ENCODE measurements at places on chromosomes 11 and 22.
A peak's percentile ranks its signal among the peaks of the same experiment; 100 is the strongest.

- DNase-seq: no peak
Observed at GRCh38 chr11:133166662-133167061, 365.6 kb downstream of the OPCML start.

- DNase-seq: no peak
Observed at GRCh38 chr11:45654231-45655011, 11.0 kb downstream of the CHST1 start.

DNA sequence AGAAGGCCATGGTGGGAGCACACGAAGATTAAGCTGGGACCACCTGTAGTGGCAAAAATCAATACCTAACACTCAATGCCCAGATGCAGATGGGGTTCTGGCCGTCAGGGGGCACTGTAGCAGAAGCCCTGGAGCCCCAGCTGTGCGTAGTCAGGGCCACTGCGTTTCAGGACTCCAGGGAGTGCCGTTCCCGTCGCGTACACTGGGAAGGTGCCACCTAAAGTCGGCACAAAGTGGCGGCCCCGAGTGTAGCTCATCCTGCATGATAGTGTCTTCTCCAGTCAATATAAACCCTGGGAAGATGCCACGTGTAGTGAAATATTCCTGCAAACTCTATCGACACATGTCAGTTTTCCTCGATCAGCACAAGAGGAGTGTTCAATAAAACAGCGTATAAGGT, 123.8 kb upstream of the NTM start:
- DNase-seq: no peak

GRCh38 chr11:32006799-32007388, 84.0 kb upstream of the RCN1 start:
- no peak for DNase-seq

GRCh38 chr11:69411257-69411924, 70.1 kb upstream of the LINC01488 start:
- no peak for DNase-seq

- no peak for DNase-seq
Observed at GRCh38 chr11:17631702-17632365, 84.8 kb downstream of the OTOG start.

- no peak for DNase-seq
Observed at GRCh38 chr11:79383874-79384273, 57.0 kb downstream of the TENM4 start.

GRCh38 chr22:33303099-33303498, 244.9 kb upstream of the SYN3 start:
- no peak for DNase-seq

GRCh38 chr11:69302447-69303020, 8.6 kb downstream of the MYEOV start:
- DNase-seq: no peak

GRCh38 chr22:20550851-20551744, 43.7 kb downstream of the MED15 start:
- peak; percentile 44 for DNase-seq

GRCh38 chr11:45145379-45146071, 914 bp upstream of the PRDM11 start:
- DNase-seq: no peak

DNA sequence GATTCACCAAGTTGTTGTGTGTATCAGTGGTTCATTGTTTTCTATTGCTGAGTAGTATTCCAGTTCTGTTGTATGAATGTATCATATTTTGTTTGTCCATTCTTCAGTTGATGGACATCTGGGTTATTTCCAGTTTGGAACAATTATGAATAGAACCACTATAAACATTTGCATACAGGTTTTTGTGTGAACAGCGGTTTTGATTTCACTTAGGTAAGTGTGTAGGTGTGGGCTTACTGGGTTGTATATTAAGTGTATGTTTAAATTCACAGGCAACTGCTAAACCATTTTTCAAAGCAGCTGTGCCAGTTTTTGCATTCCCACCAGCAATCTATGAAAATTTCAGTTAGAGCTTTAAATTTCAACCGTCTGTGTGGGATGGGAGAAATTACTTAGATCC, 217.8 kb downstream of the NELL1 start:
- DNase-seq: no peak

DNA sequence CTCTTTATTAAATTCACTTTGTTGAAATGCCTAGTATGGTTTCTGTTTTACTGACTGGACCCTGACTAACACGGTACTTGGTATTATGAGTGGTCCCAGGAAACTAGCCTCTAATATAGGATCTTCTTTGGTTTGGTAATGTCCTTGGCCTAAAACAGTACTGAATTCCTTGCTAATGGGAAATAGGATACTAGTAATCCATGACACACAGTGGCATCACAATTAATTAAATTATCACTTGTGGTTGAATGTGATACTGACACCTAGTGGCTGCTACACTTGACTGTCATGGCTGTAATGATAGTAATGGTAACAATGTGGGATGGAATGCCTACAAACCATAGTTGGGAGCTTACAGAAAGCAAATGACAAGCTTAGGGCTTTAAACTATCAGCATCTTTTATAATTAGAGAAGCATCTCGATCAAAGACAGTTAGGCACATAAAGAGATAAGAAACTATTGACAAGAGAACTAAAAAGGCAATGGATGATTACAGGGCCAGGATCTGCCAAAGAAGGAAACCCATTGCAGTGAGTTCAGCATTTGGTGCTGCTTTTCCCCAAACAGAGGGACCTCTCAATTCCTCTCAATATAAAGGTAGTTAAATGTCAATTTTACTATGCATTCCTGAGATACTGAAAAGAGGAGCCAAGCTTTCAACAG, 8.6 kb downstream of the DNHD1 start:
- DNase-seq: no peak

DNA sequence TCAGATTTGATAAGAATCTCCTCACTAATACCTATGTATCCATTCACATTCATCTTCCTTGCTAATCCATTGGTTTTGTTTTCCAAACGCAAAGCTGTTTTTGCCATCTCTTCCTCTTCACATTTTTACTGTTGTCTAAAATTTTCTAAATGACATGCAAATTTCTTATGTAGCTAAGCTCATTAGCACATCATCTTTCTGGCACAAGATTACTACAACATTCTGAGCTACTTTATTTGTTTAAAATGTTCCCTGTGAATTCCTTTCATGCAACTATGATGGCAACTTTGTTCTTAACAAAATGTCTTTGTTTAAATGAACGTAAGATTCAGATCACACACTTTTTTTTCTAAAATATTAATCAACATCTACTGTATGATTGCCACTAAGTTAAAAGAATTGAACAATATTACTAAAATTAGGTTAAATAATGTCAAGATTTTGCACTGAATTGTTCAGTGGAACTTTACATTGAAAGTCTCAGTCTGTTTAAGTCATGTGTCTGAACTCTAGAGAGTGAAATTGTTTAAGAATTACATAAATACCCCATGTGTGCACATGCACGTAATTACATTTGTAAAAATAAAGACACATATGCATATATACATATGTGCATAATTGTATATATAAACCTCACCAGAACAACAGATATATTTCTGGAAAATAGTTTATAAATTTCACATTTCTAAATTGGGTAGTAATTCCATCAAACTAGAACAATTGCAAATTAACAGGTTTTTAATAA, 688.4 kb downstream of the CNTN5 start:
- DNase-seq: no peak

DNA sequence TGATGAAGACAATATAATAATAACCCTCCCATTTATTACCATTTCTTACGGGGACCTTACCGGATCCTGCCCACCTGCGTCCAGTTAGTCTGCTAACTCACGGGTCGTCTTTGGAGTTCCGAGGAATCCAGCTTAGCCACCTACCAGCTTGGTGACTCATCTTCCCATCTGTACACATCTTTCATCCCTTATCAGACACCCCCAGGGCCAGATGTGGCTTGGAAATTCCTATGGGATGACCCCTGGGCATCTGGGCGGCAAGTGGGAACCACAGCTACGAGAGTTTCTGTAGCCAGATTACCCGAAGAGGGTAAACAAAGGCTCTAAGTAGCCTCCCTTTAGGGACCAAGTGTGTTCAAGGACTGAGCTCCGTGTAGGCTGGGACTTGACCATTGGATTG, 12.8 kb upstream of the PRR5 start:
- DNase-seq: no peak

- DNase-seq: no peak
Observed at GRCh38 chr22:42697542-42698013, 23.1 kb downstream of the A4GALT start.

GRCh38 chr22:17085277-17086181, 729 bp downstream of the IL17RA start:
- no peak for DNase-seq

DNA sequence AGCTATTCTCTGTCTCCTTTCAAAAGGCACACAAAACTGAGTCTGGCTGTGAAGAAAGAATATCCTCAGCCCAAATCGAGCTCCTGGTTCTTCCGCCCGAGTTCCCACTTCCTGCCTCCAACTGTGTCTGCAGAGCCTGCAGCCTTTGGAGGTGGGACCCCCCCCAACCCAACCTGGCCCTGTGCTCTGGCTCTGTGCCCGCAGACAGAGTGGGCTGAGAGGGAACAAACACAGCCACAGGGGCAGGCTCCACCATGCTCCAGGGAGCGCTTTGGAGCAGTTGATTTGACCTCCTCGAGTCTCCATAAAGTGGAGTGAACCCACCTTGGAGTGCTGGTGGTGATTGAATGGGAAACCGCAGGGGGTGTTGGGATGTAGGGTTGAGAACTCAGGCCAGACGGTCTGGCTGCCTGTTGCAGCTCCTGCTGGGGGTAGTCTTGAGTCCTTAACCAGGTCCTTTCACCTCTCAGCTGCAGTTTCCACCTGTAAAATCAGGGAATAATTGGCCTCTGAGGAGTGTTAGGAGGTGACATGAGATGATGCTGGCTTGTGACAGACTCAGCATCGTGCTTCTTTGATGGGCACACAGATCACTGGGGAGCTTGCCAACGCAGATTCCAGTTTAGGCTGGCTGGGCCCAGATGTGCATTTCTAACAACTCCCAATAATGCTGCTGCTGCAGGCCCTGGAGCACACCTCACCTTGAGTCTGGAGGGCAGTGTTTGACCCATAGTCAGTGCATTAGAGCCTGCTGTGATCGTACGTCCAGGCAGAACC, 11.4 kb downstream of the DAGLA start:
- DNase-seq: no peak

GRCh38 chr11:2077061-2077802, 62.0 kb downstream of the IGF2 start:
- DNase-seq: no peak

- DNase-seq: no peak
Observed at GRCh38 chr11:116885951-116886655, 48.7 kb upstream of the APOA1 start.

DNA sequence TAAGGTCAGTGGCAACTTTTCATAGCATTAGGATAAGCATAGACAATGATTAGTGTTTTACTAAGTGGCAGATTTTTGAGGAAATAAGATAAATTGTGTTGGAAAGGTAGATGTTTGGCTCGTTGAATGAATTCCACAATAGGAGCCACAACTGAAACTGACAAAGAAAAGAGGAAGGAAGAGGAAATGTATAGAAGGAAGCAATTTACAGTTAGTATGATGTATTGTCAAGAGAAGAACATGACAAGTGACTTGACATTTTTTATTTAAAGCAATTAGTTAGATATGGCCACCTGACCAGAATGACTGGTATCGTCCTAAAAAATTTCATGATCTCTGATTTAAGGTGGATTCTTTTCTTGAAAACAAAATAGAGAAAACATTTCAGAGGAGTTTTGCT, 3.1 kb upstream of the RAG2 start:
- DNase-seq: no peak

DNA sequence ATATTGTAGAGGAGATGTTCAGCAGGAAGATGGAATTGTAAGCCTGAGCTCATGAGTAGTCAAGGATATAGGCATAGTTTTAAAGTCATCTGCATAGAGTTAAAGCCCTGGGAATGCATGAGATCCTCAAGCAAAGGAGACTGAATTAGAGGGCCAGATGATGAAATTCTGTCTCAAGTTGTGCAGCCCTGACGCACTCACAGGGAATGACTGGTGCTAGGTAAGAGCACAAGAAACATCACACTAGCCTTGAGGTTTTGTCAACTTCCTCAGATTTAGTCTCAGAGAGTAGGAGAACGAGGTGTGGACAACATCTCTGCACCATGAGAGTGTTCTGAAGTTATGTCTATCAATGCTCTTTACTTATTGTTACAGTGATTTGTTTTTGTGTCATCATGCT, 5.8 kb downstream of the RAB38 start:
- no peak for DNase-seq

GRCh38 chr22:36644333-36644757, 59.2 kb downstream of the CACNG2 start:
- DNase-seq: no peak

GRCh38 chr22:17994424-17995108, 29.8 kb downstream of the MICAL3 start:
- DNase-seq: no peak

GRCh38 chr11:75463106-75463774, 30.2 kb upstream of the KLHL35 start:
- DNase-seq: no peak

- no peak for DNase-seq
Observed at GRCh38 chr22:25728071-25728470, 13.9 kb upstream of the MYO18B start.

- no peak for DNase-seq
Observed at GRCh38 chr11:26201411-26201810, 130.5 kb upstream of the ANO3 start.

DNA sequence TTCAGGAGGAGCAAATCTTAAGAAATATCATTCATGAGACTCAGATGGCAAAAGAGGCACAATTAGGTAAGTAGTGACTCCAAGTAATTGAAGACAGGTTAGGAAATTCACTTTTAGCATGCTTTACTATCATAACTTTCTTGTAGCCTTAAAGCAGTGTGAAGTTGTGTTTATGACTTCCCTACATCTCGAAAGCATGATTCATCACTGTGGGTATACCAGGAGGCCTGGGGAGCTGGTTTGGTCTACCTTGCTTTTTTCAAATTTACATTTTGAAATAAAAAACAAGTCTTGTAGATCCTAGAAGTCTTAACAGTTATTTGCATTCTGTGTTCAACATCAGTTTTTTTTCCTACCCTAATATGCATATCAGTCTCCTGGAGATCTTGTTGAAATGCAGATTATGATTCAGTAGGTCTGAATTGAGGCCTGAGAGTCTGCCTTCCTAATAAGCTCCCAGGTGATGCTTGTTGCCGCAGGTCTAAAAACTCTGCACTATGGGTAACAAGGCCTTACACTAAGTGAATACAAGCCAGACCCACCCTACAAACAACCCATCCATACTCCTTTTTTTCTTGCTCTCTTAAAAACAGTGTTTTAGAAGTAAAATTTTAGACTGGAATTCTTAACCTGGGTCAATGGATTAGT, 41.4 kb downstream of the TTC17 start:
- no peak for DNase-seq

DNA sequence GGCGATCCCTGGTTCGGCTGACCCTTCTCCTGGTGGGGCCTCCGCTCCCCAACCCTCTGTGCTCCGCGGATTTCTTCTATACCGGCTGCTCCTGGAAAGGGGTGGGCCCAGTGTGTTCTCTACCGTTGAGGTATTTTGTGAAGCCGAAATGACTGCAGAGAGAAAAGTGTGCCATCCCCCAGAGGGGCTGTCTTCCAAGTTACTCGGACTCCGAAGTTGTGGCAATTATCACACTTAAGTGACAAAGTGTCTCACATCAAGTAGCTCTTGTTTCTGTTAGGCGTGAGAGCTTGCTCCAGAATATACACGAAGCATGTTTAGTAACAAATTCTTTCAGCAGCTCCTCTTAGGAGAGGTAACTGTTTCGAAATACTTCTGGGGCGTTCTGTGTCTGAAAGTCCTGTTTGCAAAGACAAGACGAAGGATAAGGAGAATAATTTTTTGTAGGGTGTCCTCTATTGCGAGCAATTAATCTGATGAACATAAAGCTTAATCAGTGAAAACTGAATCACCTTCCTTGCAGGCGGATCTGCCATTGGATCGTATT, 434 bp downstream of the XPNPEP3 start:
- DNase-seq: no peak

GRCh38 chr22:32951807-32952153, 106.4 kb downstream of the SYN3 start:
- no peak for DNase-seq

Data from activated effector memory CD4-positive, alpha-beta T cell treated with Interleukin-2 at 50 U/mL for 16 hours (primary cell).